ENCODE measurements at places on chromosomes 7 and 10.

DNA sequence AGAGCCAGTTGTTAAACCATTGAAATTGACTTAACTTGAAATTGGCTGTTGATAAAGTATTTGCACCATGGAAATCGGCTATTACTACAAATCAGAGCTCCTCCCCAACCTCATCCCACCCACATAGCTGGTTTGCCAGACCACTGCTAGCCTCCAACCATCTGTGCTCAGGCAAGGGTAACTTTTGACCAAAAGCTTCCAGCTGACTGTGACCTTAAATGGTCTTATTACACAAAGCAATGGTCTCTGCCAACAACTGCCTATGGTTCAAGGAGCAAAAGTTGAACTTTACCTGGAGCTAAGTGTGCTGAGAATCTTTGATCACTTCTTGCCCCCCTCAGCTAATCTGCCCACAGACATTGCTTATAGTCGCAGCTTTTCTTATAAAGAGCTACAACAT is 48.5 kb upstream of the ADRB1 start:
- no peaks in the 10 kb centered on the region for H3K36me3 ChIP-seq
- no peak overlapping the region for H3K27ac ChIP-seq
- H3K4me3 ChIP-seq: no peak overlapping the region

- peaks cover 5% of the 10 kb centered on the region for H3K4me1 ChIP-seq
- H3K27me3 ChIP-seq: no peaks in the 10 kb centered on the region
- no peak overlapping the region for H3K4me3 ChIP-seq
- H3K27ac ChIP-seq: no peak overlapping the region
- no peak for DNase-seq
Measured at GRCh38 chr10:3432081-3432825, 259.7 kb upstream of the PITRM1 start.

- no peak for DNase-seq
- no peaks in the 10 kb centered on the region for H3K4me1 ChIP-seq
- H3K4me3 ChIP-seq: no peak overlapping the region
- no peak overlapping the region for H3K27ac ChIP-seq
Measured at GRCh38 chr10:107409522-107409921, 245.0 kb upstream of the SORCS1 start.

GRCh38 chr7:2173189-2173827 is 59.4 kb downstream of the MAD1L1 start:
- no peak overlapping the region for H3K27ac ChIP-seq
- H3K4me3 ChIP-seq: no peak overlapping the region
- no peak for DNase-seq
- H3K36me3 ChIP-seq: peaks cover 20% of the 10 kb centered on the region

GRCh38 chr7:868189-868486 is 8.2 kb upstream of the GET4 start:
- H3K36me3 ChIP-seq: peaks cover 8% of the 10 kb centered on the region
- peaks cover 2% of the 10 kb centered on the region for H3K27me3 ChIP-seq
- no peak for DNase-seq
- no peak overlapping the region for H3K4me3 ChIP-seq
- peaks cover under 1% of the 10 kb centered on the region for H3K4me1 ChIP-seq
- no peak overlapping the region for H3K27ac ChIP-seq

- H3K4me3 ChIP-seq: no peak overlapping the region
- peaks cover 2% of the 10 kb centered on the region for H3K27me3 ChIP-seq
- H3K27ac ChIP-seq: no peak overlapping the region
- no peaks in the 10 kb centered on the region for H3K36me3 ChIP-seq
Measured at GRCh38 chr7:142196066-142196840, 61.6 kb downstream of the PRSS58 start.

All from immature natural killer cell (primary cell).